Activated T-helper 2 cell treated with anti-CD3 and anti-CD28 coated beads, Interferon-gamma antibody, Interleukin-2, Interleukin-4, amounts not matched to agents 10 μg/mL and 5 μg/mL and 100 μg/mL, durations not matched to agents 14 hours and 24 hours and 36 hours (primary cell): ENCODE measurements at places on chromosomes 1 and 21.

GRCh38 chr1:45205910-45206721 lies at the start of gene ZSWIM5:
TSS of gene ZSWIM5 (minus strand) at chr1:45206605. CDS start at chr1:45206350, 255 bp downstream.
- peak; percentile 46 for DNase-seq
- peaks cover 14% of the 10 kb centered on the region for H3K4me1 ChIP-seq
- H3K36me3 ChIP-seq = no peaks in the 10 kb centered on the region
- peaks cover 51% of the 10 kb centered on the region for H3K27me3 ChIP-seq

DNA sequence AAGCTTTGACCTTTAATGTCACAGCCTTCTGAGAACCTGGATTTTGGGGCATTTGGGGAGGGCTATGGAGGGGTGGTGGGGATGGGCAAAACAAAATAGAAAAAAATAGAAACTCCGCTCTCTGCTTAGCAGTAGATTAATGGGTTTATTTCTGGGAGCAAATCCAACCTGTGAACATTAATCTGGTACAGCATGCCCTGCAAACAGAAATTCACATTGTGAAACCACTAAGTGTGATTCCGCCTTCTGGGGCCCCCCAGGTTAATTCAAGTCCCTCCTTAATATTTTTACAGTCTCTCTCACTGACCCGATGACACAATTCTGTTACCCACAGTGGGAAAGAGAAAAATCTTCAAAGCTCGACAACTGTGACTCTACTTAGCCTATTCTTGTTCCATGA lies 76.4 kb downstream of the TIAM1 start:
- H3K27ac ChIP-seq = no peak overlapping the region
- H3K4me1 ChIP-seq = peaks cover 15% of the 10 kb centered on the region
- peaks cover 8% of the 10 kb centered on the region for H3K36me3 ChIP-seq
- DNase-seq = no peak
- H3K27me3 ChIP-seq = peaks cover 7% of the 10 kb centered on the region
- no peak overlapping the region for H3K4me3 ChIP-seq

DNA sequence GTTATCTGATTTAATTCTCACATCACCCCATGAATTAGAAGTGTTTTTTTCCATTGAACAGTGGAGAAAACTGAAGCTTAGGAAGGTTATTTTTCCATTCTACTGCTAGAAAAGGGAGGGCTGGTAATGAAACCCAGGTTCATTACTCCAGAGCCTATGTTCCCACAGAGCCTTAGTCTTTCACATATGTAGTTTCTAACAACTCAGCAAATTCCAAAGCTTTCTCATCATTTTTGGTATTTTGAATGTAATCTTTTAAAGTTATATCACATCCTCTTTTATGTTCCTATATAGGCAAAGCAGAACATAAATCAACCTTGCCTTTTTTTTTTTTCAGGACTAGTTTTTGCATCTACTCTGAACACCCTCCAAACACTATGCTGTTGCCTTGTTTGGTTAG lies 131.9 kb upstream of the BEND5 start:
- H3K36me3 ChIP-seq = no peaks in the 10 kb centered on the region
- no peak overlapping the region for H3K4me3 ChIP-seq
- no peak overlapping the region for H3K27ac ChIP-seq
- H3K27me3 ChIP-seq = peaks cover 5% of the 10 kb centered on the region
- no peak for DNase-seq

GRCh38 chr1:20574686-20575540 lies 14.0 kb upstream of the CDA start:
- DNase-seq = peak; percentile 62
- no peak overlapping the region for H3K4me3 ChIP-seq
- H3K4me1 ChIP-seq = no peaks in the 10 kb centered on the region
- H3K27me3 ChIP-seq = peaks cover 11% of the 10 kb centered on the region
- no peaks in the 10 kb centered on the region for H3K36me3 ChIP-seq

DNA sequence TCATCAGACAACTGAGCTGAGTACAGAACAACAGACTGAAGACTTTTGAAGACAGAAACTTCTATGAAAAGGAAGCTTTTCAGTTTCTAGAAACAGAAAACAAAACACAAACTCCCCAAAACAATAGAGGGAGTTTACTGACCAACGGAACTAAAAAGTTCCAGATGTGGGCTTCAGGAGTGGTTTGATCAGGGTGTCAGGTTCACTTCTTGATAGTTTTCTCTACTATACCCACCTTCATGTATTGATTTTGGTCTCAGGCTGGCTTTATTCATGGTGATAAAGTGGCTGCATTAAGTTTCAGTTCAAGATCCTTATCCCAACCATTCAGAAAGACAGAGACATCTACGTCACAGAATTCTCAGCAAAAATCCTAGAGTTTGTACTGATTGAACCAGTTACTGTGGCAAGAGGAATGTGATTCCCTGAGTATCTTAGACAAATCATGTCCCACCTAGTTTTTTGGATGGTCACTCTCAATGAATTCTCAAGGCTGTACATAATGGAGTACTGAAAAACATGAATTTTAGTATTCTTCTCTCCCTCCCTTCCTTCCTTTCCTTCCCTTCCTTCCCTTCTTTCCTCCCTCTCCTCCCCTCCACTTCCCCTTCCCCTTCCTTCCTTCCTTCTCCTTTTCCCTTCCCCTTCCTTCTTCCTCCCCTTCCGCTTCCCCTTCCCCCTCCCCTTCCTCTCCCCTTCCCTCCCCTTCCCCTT lies 680.5 kb downstream of the PTPRU start:
- H3K27me3 ChIP-seq = no peaks in the 10 kb centered on the region
- H3K4me3 ChIP-seq = no peak overlapping the region
- H3K36me3 ChIP-seq = no peaks in the 10 kb centered on the region
- no peak for DNase-seq
- no peak overlapping the region for H3K27ac ChIP-seq

DNA sequence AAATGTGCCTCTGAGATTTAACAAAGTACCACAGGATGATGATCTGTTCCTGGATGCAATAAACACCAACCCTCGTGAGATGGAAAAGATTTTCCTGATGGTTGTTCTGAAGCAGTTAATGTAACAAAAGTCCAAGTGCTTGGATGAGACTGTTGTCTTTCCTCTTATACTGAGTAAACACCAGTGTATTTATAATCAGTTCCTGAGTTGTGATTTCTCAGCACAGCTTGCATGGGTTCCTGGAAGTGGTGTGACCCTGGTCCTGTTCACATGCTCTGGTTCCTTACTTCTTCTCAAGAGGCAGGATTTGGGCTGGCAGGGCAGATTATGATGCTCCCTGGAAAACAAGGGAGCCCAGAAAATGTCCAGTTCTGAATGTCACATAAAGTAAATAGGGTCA lies 208.2 kb upstream of the USP24 start:
- no peak for DNase-seq
- H3K4me3 ChIP-seq = no peak overlapping the region
- peaks cover 6% of the 10 kb centered on the region for H3K27me3 ChIP-seq
- H3K4me1 ChIP-seq = no peaks in the 10 kb centered on the region

DNA sequence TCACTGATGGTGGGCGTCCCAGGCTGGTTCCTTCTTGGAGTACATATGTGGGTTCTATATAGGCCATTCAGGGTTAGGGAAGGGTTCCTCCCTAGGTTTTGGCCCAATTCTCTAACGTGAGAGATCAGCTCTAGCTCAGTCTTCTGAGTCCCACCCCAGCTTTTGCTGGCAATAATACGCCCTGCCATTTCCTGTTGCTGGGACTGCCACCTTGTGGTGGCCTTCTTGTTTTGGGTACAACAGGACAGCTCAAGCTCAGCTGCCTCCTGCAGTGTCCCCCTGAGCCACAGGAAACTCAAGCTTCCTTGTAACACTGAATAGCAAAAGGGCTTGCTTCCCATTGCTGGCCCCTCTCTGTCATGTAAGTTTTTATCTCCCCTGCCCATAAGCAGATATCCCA lies 77.8 kb downstream of the BACH1 start:
- H3K4me3 ChIP-seq = no peak overlapping the region
- H3K4me1 ChIP-seq = peaks cover 17% of the 10 kb centered on the region
- DNase-seq = peak; percentile 24
